CD4-positive, alpha-beta T cell treated with Interleukin-17A for 1 hour (primary cell): ENCODE measurements at places on chromosomes 4 and X.
A peak's percentile ranks its signal among the peaks of the same experiment; 100 is the strongest.

- DNase-seq: peak; percentile 66
These were observed 41.1 kb upstream of the FAM9C start for GRCh38 chrX:13085526-13085925.

DNA sequence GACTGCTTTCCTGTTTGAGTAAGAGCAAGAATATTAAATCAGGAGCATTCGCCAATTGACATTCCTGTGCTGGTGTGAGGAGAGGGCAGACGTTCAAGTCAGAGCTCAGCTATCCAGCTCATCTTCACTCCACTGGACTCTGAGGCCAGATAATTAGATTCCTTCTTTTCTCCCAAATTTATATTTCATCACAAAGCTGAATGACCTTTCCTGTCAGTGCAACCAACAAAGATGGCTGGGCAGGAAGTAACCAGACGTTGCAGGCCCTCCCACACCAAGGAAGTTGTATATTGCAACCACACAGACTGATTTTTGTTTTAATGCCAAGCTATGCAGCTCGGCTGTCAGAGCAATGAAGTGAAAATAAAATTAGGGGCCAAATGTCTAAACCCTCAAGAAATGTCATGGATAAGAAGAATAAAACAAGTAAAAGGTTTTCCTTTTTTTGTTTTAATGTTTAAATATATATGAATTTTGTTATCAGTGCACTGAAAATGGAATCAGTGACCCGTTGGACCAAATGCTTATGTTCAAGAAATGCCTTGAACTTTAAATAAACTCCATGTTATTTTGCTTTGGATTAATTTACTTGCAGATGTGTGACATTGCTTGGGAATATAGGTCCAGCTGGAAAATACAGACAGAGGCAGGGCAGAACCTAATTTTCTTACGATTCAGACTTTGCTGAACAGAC, 578.9 kb upstream of the FAT1 start:
- no peak for DNase-seq

GRCh38 chr4:137927972-137928371, 314.2 kb downstream of the SLC7A11 start:
- no peak for DNase-seq

- no peak for DNase-seq
These were observed 37.4 kb downstream of the PPA2 start for GRCh38 chr4:105436414-105436813.

DNA sequence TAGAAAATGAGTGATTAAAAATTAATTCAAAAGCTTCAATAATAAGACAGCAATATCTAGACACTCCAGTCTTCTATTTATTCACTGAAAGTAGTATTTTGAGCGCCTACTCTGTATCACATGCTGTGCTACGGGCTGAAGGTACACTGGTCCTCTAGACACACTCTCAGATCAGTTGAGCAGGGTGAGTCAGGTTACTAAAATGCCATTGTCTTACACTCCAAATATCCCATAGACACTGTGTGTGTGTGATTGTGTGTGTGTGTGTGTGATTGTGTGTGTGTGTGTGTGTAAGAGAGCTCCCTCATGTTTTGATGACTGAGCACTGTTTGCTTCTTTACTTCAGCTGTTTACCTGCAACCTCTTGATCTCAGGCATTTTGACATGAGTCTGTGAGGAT, 342.8 kb upstream of the BOD1L1 start:
- DNase-seq: no peak

GRCh38 chr4:25172961-25173915, 13.0 kb upstream of the SEPSECS start:
- DNase-seq: no peak

GRCh38 chr4:73439445-73439844, 3.4 kb downstream of the AFP start:
- DNase-seq: no peak

- DNase-seq: no peak
These were observed 11.2 kb downstream of the RBM41 start for GRCh38 chrX:107107459-107107858.
